ENCODE measurements at places on chromosomes 5 and 9. TPM values are rescaled to one million over a fixed set of nuclear protein-coding genes. Genes with fewer than 3 reads are reported as not detected.
A peak's percentile ranks its signal among the peaks of the same experiment; 100 is the strongest.

DNA sequence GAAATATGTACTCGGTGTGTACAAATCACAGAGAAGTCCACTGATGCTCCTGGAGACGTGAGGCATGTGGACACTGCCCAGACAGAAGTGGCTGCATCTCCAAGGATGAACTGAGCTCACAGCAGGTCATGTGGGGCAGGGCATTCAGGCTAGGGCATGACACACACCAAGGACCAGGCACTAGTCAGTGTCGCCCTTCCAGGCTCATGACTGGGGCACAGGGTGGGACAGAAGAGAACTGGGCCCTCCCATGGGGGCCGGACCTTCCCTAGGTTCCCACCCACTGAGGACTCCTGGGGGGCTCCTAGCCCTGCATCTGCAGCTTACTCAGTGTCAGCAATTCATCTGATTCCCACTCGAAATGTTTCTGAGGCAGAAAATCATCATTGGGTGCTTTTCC lies 256.8 kb upstream of the IRX4 start:
- ATAC-seq, result no peak

- ATAC-seq, result no peak
These were observed 13.6 kb upstream of the AKNA start for GRCh38 chr9:114401344-114401743.

GRCh38 chr5:74412066-74412465 lies 228.5 kb downstream of the ENC1 start:
- no peak for ATAC-seq

DNA sequence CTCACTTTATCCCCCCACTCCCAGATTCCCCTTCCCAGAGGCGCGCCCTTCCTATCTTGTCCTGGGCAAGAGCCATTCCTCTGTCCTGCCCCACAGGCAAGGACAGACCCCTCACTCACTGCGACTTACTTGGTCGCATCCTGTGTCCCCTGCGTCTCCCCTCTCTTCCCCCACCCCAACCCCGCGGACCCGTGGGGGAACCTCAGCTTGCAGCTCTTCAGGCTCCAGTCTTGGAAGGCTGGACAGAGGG lies 542 bp downstream of the GGTA1 start:
- ATAC-seq, result no peak

- no peak for ATAC-seq
These were observed 549.3 kb downstream of the CCDC171 start for GRCh38 chr9:16102154-16102553.

- no peak for ATAC-seq
These were observed 547.3 kb downstream of the CDK5RAP2 start for GRCh38 chr9:120032639-120033038.

- ATAC-seq, result no peak
These were observed 62.1 kb downstream of the ARSB start for GRCh38 chr5:78922879-78923621.

DNA sequence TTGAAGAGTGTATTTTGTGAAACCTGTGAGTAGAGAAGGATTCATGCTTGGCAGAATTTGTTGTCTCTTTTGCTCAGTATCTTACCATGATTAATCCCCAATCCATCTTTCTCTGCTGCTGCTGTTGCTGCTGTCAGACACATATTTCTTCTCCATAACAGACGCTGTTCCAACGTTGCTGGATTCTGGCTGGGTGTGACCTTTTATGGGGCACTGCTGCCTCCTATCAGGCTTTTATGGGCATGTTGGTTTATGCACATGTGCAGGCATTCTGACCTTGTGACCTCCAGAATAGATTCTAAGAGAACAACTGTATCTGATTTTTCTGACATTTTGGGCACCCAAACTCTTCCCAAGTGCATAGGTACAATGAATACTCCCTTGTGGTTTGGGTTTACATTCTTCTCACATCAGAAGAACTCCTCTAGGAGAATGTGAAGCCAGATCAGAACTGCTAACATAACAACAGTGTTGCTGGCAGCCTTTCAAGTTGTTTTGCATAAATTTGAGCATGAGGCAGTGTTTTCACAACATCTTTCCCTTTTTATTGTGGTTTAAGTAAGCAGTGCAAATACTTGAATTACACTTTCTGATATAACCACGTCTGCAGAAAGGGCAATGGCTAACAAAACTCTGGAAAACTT lies 9.2 kb upstream of the ISL1 start:
- ATAC-seq, result no peak

DNA sequence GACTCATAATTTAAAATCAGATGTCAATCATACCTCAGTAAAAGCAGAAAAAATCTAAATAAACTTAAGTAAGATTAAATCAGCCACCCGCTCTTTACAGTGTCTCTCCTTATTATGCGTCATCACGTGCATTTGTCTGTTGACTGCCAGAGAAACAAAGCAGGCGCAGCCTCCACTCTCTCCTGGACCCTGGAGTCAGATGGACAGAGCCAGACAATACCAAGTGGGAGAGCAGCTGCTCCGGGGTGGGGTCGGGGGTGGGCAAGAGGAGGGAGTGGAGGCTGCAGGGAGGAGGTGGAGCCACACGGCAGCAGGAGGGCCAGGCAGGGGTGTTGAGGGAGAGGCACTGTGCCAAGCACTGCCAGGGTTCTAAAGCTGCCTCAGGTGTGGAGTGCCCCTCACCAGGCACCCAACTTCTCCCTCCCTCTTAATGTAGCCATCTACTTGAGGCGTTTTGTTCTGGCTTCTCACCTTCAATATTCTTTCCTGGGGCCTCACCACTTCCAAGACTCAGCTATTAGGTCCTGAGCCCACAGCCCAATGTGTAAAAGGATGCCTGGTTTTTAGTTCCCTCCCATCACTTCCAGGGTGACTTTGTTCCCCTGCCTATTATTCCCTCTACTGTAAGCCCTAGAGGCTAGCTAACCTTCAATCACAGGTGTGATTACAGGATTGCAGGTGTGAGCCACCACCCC lies 96.3 kb downstream of the GLDC start:
- ATAC-seq, result peak; percentile 26

DNA sequence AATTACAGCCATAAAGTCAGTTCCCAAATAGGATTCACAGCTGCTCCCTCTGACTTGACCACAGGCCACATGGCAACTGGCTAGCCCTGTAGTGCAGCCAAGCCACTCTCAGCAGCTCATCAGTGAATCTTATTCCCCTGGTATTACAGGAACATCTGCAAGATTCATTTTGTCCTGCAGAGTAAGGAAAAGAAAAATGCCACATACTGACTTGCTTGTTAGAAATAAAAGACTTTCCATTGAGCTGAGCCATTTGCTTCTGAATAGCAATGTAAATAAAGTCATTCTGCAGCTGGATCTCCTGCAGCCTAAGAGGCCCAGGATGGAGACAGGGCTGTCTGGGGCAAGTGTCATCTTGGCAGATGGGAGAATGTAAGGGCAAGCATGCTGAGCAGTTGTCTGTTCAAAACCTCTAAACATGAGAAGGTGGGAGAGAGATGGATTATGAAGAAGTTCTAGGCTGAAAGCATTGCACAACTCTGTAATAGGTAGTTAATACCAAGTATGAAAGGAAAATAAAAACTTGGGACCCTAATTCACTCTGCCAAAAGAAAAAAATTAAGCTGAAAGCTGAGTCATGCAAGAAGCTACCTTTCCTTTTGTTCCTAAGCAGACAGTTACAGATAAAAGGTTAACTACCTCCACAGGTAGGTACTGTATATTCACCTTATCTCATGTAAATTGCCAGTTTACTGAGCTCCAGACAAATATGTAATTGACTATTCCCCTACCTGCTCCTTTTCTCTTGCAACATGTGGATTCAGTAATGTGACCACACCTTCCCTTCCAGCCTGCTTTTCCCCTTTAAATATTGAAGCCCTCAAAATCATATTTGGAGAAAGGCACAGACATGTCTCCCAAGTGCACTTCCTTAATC lies 244.4 kb upstream of the RAI14 start:
- no peak for ATAC-seq

DNA sequence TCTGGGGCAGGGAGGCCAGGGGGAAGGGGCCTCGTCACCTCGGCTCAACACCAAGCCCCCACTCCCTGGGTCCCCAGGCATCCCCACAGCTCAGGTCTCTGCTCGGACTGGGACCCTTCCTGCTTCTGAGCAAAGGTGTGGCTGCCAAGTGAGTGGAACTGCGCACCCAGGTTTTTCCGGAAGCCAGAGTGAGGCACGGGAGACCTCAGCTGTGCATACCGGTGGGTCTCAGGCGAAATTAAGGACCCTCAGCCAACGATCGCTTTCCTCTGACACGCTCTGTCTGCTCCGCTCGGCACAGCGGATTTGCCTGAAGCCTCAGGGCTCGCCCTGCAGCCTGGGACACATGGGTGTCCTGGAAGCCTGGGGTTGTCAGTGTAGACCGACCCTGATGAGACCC lies 41.0 kb upstream of the IRX4 start:
- no peak for ATAC-seq

DNA sequence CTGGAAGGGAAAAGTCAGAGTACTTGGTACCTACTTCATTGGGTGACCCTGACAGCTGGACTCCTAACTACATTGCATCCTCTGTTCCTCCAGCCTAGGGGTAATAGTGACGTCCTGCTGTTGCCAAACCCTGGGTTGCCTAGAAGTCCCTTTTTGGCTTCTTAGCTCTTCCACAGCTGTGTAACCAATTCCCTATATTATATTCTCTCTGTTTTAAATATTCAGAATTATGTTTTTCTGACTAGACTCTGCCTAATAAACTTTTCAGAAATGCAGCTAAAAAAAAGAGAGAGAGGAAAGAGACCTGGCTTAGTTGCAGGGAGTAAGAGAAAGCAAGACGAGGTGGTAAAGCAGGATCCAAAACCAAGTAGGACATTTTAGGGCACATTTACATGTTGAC lies 28.4 kb downstream of the MCTP1 start:
- no peak for ATAC-seq

DNA sequence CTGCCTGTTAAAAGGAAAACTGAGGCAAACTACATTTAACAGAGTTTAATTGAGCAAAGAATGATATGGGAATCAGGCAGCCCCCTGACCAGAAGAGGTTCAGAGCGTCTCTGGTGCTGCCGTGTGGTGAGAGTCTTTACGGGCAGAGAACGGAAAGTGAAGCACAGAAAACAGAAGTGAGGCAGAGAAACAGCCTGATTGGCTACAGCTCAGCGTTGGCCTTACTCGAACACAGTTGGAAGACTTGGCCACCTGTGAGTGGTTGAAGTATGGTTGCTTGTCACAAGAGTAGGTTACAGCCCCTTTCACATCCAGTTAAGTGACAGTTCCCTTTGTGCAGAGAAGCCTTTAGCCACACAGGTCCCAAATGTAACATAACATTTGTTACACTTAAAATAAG lies 16.9 kb upstream of the FBP1 start:
- ATAC-seq, result peak; percentile 73

DNA sequence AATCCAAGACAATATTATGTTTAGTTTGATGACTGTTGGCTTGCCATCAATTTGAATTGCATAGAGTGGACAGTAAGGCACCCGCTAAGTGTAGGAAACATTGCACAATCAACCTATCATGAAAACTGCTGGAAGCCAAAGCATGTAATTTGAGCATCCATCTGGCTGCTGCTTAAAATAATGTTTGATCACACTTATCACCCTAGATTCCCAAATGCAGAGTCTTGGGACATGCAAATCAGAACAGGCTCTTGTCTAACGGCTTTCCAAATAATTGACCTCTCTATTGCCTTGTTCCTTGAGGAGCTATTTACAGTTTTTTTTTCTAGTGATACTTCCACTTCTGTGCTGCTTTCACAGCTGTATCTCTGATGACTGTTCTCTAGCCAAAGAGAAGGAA lies 342.1 kb downstream of the PRR16 start:
- no peak for ATAC-seq

GRCh38 chr9:4746278-4747030 lies 5.5 kb upstream of the AK3 start:
- ATAC-seq, result no peak

DNA sequence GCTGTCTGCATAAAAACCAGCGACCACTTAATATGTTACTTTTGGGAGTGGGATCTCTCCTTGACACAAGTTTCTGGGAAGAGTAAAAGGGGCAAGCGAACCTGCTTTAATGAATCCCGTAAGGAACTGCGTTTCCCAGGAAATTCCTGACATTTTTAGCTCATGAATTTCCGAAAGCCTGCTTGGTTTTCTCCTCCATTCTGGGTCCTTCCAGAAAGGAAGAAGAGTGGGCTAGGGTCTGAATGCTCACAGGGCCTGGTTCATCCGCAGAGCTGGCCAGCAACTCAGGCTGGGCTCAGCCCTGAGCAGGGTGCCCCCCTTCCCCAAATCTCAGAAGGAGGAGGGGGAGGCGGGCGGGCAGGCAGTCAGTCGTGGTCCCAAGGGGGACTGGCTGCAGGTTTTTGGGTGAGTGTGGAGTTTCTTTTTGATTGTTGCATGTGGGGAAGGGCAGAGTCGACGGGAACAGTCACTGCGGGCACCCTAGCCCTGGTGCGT lies 1.2 kb upstream of the PURA start:
- no peak for ATAC-seq

DNA sequence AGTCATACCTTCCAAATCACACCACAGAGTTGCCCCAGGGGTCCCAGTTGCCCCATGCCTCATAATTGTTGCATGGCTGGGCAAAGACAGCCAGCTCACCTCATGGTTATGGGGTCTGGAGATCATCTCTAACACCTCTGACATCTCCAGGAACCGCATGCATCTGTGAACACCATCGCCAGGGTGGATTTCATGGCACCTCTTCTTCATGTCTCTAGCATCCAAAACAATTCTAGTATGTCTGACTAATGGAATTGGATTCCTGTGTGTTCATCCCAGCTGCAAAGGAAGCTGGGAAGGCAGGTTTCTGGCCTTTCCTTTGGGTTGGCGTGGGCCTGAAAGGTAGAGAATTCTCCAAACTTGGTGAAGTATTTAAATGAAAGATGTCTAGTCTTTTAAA lies 122.3 kb upstream of the ABCA1 start:
- no peak for ATAC-seq

Gene NPDC1
- 26.6 TPM for total RNA-seq

Gene TMEM174
- not detected for total RNA-seq

Gene TAF11L10
- total RNA-seq, result not detected

Gene SPATA6L
- 3.1 TPM for total RNA-seq

Gene POLR3G
- 7.7 TPM for total RNA-seq

Gene TRIM7
- total RNA-seq, result 36.9 TPM

Gene SAPCD2
- 13.8 TPM for total RNA-seq

Gene RNF183
- 4.2 TPM for total RNA-seq

Gene MATR3
- total RNA-seq, result 60.5 TPM

Gene GLDC
- 28.3 TPM for total RNA-seq

Gene GPBP1
- 35.1 TPM for total RNA-seq

Gene CCDC171
- 1.4 TPM for total RNA-seq
